ENCODE measurements at places on chromosomes 7 and 10. TPM values are rescaled to one million over a fixed set of nuclear protein-coding genes. Genes with fewer than 3 reads are reported as not detected.
A peak's percentile ranks its signal among the peaks of the same experiment; 100 is the strongest.

DNA sequence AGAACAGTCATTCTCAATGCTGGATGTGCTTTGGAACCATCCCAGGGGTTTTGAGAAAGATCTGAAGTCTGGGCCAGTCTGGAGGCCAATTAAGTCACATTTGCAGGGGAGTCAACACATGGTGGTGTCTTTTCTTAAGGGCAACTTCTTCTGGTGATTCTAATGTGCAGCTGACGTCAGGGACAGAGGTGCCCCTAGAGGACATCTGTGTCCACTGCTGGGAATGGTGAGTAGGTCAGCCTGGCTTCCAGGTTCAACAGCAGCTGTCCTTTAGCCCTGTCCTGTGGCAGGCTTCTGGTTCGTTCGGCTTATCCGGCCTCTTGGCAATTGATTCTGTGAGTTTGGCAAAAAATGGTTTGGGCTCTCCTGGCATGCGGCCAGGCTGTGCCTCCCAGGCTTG lies 269.7 kb upstream of the HABP2 start:
- no peak for DNase-seq

SLC18A3 gene
- total RNA-seq = not detected

DNA sequence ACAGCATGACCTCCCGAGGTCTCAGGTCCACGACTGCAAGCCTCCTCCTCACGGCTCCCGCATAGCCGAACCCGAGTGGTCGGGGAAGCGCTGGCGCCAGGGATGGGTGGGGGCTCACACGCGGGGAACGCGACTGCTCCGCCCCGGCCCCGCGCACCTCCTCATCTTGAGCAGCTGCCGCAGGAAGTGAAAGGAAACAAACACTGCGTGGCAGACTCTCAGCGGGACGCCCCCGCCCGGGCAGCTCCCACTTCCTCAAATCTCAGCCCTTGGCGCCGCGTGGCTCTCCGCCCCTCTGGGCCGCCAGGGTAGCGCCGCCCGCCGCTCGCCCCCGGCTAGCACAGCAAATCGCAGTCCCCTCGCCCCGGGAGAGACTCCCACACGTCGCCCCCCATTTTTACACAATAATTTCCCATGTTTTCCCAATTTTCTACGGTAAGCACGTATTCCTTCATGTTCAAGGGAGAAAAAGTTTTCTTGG lies at the start of gene TMEM243:
TSS of gene TMEM243 (minus strand) at position 188 of the 481 bp plus-strand sequence. CDS start 229 bp downstream, outside the sequence.
- DNase-seq = peak; percentile 69

DNA sequence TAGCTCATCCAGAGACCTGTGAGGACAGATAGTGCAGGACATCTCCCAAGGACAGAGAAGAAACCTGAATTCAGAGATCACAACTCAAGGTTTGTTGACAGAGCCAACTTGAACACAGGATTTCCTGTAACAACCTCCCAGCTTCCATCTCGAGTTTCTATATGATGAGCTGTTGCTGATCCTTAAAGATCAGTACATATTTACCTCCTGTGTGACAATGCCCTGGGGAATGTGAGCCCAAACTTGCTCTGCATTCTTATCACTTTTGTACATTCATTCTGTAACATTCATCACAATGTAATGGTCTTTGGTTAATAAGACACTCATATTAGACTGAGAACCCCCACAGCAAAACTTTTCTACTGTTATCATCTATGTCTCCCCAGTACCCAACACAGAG lies 468.6 kb downstream of the XPNPEP1 start:
- DNase-seq = no peak

- DNase-seq = no peak
Observed at GRCh38 chr7:13560441-13560840, 429.0 kb downstream of the ETV1 start.

DNA sequence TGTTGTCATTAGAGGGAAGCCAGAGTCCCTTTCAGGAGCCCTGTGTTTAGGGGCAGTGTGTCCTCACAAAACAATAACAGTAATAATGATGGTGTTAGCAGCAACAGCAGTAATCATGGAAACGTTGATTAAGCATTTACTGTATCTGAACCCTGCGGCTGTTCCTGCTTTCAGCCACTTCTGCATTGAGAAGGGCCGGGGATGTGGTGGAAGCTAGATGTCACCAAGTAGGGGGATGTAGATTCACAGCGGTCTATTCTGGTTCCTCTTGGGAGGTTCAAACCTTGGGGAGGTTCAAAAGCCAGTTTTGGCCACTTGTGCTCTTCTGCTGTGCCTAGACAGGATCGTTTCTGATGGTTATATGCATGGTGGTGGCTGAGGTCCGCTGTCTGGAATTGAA lies 44.8 kb downstream of the PRPF18 start:
- no peak for DNase-seq

DNA sequence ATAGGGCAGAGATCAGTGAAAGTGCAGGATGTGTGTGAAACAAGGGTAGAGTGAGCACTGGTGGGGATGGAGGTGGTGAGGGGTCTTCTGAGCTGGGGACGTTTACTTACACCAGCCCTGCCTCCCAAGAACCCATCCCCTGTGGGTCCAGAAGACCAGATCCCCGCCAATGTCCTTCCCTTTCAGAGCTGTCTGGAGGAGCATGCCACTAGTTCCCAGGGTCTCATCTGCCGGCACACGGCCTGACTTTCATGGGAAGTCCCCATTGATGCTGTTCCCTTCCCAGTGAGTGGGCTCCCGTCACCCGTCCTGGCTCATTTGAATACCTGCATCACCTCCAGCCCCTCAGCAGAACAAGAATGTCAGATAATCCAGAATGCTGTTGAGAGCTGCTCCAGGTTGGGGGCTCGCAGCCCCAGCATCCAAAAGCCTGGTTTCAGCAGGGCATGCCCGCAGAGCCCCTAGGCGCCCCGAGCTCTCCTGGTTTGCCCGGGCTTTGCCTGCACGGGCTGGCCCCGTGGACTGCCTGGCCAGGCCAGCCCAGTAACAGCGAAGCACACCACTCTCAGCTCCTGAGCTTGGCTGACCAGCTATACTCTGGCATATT lies 246.7 kb downstream of the MGMT start:
- DNase-seq = no peak

- DNase-seq = no peak
Observed at GRCh38 chr7:39086638-39087360, 109.1 kb downstream of the POU6F2 start.

DNA sequence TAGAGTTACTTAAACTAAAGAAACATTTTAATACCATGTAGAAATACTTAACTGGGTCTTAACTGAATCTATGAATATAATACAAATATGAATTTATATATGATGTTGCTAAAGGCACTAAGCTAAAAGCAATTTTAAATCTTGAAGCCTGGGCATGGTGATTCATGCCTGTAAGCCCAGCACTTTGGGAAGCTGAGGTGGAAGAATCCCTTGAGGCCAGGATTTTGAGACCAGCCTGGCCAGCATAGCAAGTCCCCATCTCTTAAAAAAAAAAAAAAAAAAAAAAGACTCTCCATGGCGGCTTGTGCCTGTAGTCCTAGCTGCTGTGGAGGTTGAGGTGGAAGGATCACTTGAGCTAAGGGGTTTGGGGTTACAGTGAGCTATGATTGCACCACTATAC lies 95.3 kb downstream of the CCSER2 start:
- no peak for DNase-seq

- DNase-seq = no peak
Observed at GRCh38 chr7:44216521-44217222, 15.9 kb downstream of the YKT6 start.

CASTOR2 gene
- total RNA-seq = 75.9 TPM

- no peak for DNase-seq
Observed at GRCh38 chr7:47905076-47905920, 43.0 kb downstream of the PKD1L1 start.

DNA sequence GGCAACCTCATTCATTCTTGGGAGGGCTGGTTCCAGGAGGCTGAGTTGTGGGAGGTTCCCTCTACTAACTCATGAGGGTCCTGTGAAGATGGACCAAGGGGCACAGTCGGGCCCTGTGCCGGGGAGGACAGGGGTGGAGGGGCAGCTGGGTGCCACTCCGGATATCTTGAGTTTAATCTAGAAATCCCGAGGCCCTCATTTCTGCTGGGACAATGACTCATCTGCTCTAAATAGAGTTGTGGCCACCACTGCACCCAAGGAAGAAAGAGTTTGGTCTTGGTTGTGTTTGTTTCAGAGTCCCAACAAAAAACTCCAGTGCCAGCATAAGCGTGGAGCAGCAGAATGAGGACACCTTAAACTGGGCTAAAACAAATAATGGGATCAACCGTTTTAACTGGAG lies 82.4 kb downstream of the EBF3 start:
- DNase-seq = no peak

FAM180A gene
- 0.73 TPM for total RNA-seq

- DNase-seq = no peak
Observed at GRCh38 chr10:100349087-100349486, 2.1 kb downstream of the SCD start.

DNA sequence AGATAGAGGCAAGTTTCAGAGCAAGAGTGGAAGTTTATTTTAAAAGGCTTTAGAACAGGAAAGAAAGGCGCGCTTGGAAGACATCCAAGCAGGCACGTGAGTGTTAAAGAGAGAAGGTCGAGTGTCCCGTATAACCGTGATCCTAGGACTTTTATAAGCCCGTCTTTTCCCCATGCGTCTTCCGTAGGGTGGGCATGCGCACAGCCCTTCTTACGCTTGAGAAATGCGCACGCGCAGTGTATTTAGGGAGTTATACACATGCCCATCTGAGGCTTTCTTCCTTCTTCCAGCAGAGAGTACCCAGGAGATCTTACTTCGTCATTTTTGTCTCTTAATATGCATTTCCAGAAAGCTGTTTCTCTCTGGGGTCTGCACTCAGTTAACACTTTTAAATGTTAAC lies 52.4 kb downstream of the CALD1 start:
- peak; percentile 48 for DNase-seq

DNA sequence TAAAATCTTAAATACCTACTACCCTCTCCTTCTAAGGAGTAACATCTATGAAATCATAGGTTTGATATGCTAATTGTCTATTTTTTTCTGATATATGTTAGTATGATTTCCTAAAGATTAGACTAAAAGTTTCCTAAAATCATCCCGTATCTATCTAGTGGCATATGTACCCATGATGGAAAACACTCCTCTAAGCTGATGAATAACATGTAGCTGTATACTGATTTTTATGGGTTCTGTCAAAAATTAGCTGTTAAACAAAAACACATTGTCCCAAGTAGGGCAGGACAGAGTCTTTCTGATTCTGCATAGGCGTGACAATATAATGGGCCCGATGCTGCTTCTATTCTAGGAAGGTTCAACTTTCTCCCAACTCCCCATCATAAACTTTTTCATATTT lies 79.9 kb downstream of the ADAM22 start:
- DNase-seq = no peak

DNA sequence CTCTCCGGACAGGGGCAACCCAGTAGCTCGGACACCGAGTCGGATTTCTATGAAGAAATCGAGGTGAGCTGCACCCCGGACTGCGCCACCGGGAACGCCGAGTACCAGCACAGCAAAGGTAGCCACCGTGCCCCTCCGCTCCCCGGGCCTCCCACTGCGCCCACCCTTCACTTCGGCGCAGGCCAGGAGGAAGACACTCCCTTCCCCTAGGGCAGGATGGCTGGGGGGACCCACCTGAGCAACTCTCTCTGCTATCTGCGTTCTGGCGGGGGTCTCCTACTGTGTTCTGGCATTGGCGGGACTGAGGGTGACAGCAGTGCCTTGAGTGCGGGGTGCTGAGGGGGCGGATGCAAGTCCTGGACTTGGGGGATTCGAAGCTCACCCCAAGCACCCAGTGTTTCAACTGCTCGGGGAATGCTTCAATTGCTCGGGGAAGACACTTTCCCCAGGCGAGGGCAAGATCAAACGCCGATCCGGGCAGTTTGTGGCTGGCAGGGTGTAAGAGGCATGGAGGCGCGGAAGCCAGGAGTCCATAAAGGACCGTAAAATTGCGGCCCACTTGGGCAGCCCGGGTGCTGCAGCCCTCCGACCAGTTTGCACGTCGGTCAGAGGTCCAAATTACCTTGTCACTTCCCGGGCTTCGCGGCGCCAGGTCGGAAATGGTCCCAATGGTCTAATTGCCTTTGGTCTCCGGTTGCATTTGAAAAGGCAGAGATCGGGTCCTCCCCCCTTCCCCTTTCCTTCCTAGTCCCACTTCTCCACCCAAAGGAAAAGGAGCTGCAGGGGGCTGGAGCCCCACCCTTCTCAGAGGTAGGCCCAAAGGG lies 950 bp downstream of the EVX1 start:
- no peak for DNase-seq

DNA sequence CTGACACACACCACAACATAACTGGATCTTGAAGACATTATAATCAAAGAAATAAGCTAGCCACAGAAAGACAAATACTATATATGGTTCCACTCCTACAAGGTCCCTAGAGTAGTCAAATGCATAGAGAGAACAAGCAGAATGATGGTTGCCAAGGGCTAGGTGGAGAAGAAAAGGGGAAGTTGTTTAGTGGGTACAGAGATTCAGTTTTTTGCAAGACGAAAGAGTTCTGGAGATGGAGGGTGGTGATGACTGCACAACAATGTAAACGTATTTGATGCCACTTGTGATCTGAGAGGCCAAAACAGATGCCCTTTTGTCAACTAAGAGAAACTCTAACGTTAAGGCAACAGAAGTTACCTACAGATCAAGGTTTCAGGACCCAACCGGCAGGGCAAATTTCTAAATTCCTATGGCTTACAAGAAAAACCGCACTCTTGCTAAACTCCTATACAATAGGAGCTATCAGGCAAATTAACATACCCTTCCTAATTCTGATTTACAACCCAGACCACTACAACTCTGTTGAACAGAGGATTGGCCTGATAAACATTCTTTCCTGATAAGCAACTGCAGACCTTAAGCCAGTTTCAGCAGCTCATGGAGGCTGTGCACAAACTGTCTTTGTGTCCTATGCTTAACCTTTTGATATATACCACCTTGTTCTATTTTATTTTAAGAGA lies 69.0 kb downstream of the FAM107B start:
- no peak for DNase-seq

PRKAR2B gene
- total RNA-seq = 83.3 TPM

DNA sequence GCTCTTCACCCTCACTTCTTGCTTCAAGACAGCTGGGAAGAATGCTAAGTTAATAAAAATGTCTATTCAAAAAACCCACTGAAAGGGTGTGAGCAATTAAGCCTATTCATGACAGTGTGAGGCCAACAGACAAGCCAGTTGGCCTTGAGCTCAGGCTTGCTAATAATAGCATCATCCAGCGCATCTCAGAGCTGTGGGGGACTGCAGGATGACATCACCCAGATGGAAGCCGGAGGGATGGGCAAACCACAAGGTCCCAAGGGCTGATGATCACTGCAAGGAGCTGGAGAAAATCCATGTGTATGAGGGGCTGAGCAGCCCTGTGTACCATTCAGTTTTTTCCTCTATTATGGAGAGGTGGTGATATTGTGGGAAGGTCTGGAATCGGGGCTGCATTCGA lies 770.4 kb downstream of the TNS3 start:
- DNase-seq = no peak

DNA sequence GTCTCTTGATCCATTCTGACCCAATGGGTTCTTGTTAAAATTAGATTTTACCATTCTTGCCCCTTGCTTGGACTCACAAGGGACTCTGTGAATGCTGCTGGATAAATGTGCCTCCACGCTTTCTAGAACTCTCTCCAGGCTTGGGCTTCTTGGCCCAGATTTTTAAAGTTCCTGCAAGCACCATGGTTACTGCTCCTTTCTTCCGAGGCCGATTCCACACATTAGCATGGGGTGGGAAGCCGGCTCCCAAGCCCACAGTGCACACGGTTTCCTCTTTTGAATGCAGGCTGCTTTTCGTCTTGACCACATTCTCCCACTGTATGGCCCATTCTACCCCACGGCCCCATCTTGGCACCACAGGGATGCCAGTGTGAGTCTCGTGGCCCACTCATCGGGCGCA lies 174.3 kb upstream of the PITRM1 start:
- DNase-seq = no peak

GRCh38 chr7:17396692-17397091 lies 98.2 kb downstream of the AHR start:
- DNase-seq = no peak

All from dorsolateral prefrontal cortex (tissue), 122 donors.